ENCODE measurements at places on chromosomes 7 and 10. TPM values are rescaled to one million over a fixed set of nuclear protein-coding genes. Genes with fewer than 3 reads are reported as not detected.
A peak's percentile ranks its signal among the peaks of the same experiment; 100 is the strongest.

Gene SPDYE8
- total RNA-seq = not detected

DNA sequence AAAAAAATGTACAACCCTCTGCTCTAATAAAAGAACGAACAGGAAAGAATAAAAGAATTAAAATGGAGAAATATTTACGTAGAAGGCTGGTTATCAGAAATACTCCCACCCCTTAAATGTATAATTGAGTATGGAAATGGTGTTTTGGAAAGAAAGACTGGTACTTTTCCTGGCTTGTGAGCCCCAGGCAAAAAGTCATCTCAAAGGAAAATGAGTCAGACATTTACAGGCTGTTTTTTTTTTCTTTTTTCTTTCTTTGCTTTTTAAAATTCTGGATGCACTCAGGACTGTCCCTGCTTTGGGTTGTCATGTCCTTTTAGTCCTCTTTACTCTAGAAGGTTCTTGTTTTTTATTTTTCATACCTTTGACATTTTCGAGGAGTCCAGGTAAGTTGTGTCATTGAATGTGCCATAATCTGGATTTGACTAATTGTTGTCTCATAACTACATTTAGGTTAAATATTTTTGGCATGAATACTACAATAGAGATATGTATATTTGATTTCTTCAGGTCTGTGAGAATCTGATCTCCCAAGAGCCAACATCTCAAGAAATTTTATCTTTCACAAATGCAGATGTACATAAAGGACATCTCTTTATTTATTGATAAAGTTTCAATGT lies 313.0 kb upstream of the GLI3 start:
- no peak overlapping the region for H3K4me3 ChIP-seq
- H3K4me1 ChIP-seq = peaks cover 7% of the 10 kb centered on the region
- no peak for DNase-seq
- H3K27me3 ChIP-seq = no peaks in the 10 kb centered on the region
- H3K27ac ChIP-seq = no peak overlapping the region

GRCh38 chr7:36943591-36944435 lies 219.5 kb upstream of the AOAH start:
- no peaks in the 10 kb centered on the region for H3K27me3 ChIP-seq
- H3K27ac ChIP-seq = no peak overlapping the region
- H3K4me1 ChIP-seq = peaks cover 20% of the 10 kb centered on the region
- DNase-seq = no peak

DNA sequence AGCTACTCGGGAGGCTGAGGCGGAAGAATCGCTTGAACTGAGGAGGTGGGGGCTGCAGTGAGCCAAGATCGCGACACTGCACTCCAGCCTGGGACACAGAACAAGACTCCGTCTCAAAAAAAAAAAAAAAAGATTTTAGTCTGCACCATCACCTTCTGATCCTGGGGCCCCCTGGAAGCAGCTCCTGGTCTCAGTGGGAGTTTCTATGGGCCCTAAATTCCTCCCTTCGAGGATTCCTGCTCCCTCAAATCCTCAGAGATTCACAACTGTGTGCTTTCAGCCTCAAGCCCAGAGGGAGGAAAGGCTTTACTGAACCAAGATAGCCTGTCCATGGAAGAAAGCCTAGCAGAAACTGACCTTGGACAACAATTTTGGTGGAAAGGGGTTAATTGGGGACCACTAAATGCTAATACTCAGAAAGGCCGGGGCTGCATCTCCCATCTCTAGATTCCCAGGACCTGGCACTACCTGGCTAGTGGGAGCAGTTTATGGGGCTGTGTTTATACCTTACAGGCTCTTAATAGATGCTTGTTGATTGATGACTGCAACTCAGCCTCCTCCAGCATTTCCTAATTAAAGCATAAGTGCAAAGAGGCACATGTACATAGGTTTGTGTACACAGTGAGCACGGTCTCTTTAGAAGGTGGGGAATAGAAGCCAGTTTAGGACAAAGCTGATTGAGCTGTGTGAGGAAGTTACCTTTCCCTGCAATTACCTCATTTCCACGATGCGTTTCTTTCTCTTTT lies 9.2 kb upstream of the FGFR2 start:
- H3K36me3 ChIP-seq = no peaks in the 10 kb centered on the region
- no peak for DNase-seq
- peaks cover 8% of the 10 kb centered on the region for H3K4me1 ChIP-seq
- H3K4me3 ChIP-seq = no peak overlapping the region
- no peak overlapping the region for H3K27ac ChIP-seq

GRCh38 chr7:41030673-41031072 lies 672.2 kb downstream of the INHBA start:
- no peak overlapping the region for H3K27ac ChIP-seq
- no peak for DNase-seq
- no peaks in the 10 kb centered on the region for H3K36me3 ChIP-seq
- no peaks in the 10 kb centered on the region for H3K27me3 ChIP-seq
- H3K4me1 ChIP-seq = no peaks in the 10 kb centered on the region

DNA sequence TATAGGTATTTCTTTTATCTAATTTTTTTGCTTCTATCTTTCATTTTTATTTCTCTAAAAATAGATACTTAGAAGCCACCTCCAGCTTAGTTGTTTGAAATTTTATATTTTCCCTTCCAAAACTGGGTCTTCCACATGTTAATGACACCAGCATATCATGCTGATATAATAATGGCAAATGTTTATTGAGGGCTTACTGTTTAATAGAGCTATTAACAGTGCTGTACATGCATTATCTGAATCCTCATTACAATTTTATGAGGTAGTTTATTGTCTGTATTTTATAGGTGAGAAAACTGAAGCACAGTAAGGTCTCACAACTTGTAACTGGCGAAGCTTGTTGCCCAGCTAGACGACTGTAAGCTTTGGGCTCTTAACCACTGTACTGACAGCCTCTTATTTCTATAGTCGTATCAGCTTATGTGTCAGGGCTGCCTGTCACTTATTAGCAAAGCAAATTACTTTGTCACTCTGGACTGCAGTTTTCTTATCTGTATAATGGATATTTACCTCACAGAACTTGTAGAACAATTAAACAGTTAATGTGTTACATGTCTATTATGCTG lies 51.2 kb downstream of the ANKIB1 start:
- no peaks in the 10 kb centered on the region for H3K27me3 ChIP-seq
- no peak overlapping the region for H3K4me3 ChIP-seq
- H3K36me3 ChIP-seq = no peaks in the 10 kb centered on the region
- no peak for DNase-seq

DNA sequence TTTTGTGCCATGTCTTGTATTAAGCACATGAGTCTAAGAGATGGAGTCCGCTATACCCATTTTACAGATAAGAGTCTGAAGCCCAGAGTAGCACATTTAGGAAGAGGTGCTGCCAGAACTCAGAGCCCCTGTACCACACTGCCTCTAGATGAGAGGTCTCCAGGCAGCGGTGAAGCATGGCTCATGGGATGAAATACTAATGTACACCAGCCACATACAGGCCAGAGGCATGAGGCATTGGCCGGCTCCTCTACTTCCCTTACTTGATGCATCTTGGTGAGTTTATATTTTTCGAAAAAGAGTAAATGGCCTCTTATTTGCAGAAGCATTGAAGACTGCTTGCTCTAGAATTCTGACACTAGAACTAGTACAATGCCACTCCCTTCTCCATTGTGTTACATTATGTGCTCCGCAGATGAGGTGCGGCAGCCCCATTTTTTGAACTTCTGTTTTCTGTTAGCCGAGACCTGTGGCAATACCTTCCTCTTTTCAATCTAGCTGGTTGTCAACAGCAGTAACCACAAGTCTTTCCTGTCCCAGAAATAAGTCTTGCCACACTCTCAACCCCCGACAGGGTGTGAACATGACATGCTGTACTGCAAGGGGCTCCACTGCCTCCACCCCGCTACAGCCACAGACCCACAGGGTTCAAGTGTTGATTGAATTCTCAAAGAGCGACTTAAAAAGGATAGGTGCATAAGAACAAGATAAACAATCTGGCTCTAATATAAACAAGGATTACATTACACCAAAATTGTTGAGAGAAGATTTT lies 145.3 kb downstream of the CELF2 start:
- no peaks in the 10 kb centered on the region for H3K27me3 ChIP-seq
- no peaks in the 10 kb centered on the region for H3K36me3 ChIP-seq
- DNase-seq = peak; percentile 82
- no peak overlapping the region for H3K4me3 ChIP-seq

GRCh38 chr10:16195894-16196293 lies 240.9 kb upstream of the PTER start:
- no peaks in the 10 kb centered on the region for H3K27me3 ChIP-seq
- H3K36me3 ChIP-seq = no peaks in the 10 kb centered on the region
- no peak overlapping the region for H3K4me3 ChIP-seq
- H3K4me1 ChIP-seq = no peaks in the 10 kb centered on the region

Gene MAP3K8
- 16.9 TPM for total RNA-seq

DNA sequence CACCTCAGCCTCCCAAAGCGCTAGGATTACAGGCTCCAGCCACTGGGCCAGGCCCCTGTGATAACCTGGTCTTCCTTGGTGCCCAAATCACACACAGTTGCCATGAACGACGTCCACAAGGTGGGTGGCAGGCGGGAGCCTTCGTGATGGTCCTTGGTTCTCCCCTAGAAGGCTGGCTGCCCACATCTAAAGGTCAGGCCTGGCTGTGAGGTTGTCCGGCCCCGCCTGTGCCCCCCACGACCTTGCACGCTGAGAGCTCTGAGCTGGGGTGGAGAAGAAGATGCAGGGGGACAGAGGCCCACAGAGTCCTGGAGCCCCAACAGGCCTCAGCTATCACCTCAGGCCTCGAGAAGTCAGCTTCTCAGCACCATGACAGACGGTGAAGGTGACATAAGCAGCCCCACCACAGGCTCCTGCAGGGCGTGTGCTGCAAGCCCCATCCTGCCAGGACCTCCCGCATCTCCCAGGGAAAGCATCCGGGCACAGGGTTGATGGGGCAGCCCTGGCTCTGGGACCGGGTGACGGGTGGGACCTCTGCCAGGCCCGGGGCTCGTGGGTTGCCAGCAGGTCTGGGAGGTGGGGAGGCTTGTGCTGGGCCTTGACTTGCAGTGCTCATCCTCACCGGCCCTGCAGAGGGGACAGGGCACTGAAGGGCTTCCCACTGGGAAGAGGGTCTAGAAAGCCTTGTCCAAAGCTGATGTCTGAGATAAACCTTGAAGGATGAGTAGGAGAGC lies 217.4 kb downstream of the WDR37 start:
- no peaks in the 10 kb centered on the region for H3K4me1 ChIP-seq
- DNase-seq = no peak
- H3K4me3 ChIP-seq = no peak overlapping the region
- H3K27me3 ChIP-seq = no peaks in the 10 kb centered on the region
- no peaks in the 10 kb centered on the region for H3K36me3 ChIP-seq

DNA sequence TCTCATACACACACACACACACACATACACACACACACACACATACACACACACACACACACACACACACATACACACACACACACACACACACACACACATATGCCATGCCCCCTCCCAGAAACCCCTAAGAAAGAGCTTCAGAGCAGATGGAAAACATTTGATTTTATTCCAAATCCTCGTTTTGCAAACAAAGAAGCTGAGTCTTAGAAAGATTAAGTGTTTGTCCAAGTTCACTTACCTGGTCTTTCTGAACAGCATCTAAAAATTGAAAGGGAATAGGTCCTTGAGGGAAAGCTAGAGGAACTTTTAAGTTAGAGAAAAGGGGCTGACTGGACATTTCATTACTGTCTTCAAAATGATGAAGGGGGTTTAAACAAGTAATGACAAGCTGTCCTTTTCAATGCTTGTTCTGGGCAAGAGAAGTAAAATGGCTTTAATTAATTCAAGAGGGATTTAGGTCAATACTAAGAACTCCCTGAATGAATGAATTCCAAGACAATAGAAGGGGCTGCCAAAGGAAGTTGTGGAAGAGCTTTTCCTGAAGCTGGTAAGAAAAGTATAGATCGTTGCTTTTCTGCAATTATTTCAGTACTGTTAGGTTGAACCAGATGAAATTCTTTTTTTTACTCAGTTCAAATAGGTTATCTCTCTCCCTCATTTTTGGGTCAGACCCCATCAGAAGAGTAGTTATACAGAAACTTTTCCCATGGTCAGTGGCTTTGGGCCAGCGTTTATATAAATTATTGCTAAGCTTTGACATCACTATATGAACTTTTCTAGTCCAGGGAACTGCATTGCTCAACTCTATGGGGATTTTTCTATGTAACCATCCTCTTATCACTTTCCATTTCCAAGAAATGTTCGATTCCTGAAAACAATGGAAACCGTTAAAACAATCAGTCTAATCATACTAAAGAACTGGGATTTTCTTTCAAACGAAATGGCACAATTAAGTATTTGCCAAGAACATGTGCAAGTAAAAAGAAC lies 261.4 kb downstream of the MTERF1 start:
- DNase-seq = no peak
- no peak overlapping the region for H3K4me3 ChIP-seq
- no peaks in the 10 kb centered on the region for H3K36me3 ChIP-seq
- H3K27me3 ChIP-seq = no peaks in the 10 kb centered on the region
- no peaks in the 10 kb centered on the region for H3K4me1 ChIP-seq
- no peak overlapping the region for H3K27ac ChIP-seq

DNA sequence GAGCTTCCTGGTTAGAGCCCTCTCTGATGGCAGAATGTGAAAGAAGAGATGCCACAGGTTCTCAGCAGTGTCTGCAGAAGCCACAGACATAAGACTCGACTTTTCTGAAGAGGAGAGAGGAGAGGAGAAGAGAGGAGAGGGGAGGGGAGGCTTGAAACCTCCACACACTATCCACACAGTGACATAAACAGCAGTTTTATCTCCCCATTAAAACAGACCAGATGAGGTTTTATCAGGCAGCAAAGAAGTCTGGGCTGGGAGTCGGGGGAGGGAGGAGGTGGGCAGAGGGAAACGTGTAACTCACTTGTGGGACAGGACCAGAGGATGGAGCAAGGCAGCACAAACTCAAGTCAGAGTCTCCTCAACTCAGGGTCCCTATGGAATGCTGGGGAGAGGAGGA lies 76.5 kb downstream of the XPNPEP1 start:
- no peak overlapping the region for H3K4me3 ChIP-seq
- H3K4me1 ChIP-seq = no peaks in the 10 kb centered on the region
- H3K27ac ChIP-seq = no peak overlapping the region
- no peaks in the 10 kb centered on the region for H3K27me3 ChIP-seq
- DNase-seq = no peak

Gene CDK14
- 18.6 TPM for total RNA-seq
